ENCODE measurements at places on chromosomes 12 and 14.

DNA sequence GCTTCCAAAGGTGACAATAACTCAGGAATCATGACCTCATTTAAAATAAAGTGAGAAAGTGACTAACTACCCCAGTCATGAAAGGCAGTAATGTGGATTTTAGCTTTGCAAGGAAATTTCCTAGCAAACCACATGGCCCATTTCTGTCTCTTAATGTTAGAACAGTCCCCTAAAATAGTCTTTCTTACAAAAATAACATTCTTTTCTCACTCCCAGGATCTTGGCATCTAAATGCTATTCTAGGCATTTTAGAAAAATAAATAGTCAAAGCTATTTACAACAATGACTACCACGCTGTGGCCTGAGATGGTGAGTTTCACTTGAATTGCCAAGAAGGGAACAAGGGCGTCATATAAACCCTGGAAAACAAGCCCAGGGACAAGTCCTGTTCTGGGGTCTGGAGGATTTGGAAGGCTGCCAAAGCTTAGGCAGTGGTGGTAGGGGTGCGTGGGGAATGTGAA is 101.2 kb upstream of the CCDC175 start:
- no peak for DNase-seq

DNA sequence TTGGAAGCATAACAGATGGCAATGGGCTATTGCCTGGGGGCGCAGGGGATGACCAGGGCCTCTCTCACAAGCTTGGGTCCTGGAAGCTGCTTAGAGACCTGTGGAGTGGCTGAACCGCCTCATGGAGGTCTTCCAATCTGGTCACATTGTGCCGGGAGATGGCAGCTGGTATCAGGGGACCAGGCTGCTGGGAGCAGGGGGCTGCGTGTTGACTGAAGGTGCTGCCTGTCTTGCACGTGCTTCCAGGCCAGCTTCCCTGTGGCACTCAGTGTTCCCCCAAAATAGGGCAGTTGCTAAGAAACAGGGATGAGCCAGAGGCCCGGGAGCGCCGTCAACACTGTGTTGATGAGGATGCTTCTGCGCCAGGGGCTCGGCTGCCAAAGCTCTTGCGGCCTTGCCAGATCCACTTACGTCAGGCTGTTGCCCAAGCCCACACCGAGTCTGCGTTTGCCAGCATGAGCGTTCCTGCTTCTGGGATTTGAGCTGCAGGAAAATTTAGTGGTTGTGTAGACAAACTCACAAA is 39.8 kb downstream of the ELK3 start:
- DNase-seq: no peak

GRCh38 chr14:102182936-102183619 is 43.4 kb downstream of the WDR20 start:
- no peak for DNase-seq

GRCh38 chr12:9711664-9712063 is 21.2 kb downstream of the CLECL1 start:
- DNase-seq: no peak

DNA sequence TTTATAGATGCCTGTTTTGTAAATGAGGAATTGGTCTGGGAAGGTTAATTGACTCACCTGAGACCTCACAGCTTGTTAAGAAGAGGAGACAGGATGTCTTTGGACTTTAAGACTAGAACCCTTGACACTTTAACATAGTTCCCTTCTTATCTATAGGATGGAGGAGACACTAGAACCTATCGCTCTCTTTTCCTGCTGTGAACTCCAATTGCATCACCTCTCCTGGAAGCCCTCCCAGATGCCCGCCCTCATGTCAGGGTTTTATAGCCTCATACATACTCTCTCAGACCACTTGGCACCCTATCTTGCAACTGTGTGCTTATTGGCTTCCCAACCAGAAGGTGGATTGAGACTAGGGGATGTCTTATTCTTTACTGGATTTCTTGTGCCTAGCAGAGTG is 2.5 kb upstream of the CTDSP2 start:
- DNase-seq: no peak

GRCh38 chr14:65986041-65986440 is 500.1 kb upstream of the CCDC196 start:
- no peak for DNase-seq

DNA sequence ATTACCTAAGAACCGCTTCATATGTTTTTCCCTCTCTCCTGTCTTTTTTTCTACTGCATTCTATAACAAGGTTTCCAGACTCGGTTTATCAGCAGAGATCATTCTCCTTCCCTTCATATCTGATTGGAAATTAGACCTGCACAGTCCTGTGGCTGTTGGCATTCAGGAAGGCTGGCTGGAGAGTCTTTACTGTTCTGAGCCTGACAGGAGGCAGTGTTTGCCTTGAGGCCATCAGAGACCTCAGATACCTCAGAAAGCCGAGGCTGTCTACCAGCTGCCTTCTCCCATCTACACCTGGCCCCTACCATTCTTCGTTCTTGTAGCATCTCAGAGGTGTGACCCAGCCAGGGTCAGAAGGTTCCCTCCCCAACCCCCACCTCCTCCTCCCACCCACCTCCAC is 182.0 kb downstream of the CAND1 start:
- DNase-seq: no peak

GRCh38 chr14:21231020-21231652 is 38.1 kb downstream of the HNRNPC start:
- DNase-seq: no peak

DNA sequence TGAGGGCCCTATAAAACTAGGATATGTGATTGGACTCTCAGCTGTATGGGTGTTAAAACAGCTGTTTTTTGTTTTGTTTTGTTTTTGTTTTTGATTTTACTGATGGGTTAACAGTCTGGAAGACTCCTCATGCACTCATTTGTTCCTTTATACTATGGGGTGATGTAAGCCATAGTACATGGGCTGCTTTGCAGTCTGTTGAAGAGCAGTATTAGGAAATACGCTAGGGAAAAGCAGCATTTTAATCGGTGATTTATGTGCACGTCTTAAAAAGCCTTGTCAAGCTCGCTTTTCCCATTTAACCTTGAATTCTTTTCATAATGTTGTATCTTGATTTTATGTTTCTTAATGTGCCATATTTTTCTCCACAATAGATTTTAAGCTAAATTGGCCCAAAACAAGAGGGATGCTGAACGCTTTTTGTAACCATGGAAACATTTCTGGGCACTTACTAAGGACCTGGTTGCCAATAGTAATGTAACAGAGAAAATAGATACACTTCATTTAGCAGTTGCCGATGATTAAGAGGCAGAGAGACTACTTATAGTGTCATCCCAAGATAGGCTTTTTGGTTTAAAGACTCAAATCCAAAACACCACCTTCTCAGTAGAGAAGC is 244.0 kb downstream of the SNAPC1 start:
- DNase-seq: no peak

GRCh38 chr14:65846196-65846868 is 433.8 kb downstream of the FUT8 start:
- peak; percentile 32 for DNase-seq

DNA sequence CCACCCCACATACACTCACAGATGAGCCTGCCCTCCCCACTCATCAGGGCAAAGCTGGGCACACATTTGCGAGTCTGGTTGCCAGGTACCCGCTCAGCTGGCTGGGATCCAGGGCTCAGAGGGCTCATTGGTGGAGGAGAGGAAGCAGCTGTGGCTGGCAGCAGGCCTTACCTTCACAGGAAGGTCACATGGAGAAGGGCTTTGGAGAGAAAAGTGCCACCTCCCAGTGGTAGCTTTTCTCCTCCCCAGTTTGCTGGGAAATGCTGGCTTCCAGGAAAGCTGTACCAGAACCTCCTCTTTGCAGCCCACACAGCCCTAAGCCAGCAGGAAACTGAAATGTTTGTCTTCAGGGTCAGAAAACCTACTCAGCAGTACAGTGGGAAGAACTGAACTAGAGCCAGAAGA is 55.6 kb downstream of the LGMN start:
- no peak for DNase-seq

DNA sequence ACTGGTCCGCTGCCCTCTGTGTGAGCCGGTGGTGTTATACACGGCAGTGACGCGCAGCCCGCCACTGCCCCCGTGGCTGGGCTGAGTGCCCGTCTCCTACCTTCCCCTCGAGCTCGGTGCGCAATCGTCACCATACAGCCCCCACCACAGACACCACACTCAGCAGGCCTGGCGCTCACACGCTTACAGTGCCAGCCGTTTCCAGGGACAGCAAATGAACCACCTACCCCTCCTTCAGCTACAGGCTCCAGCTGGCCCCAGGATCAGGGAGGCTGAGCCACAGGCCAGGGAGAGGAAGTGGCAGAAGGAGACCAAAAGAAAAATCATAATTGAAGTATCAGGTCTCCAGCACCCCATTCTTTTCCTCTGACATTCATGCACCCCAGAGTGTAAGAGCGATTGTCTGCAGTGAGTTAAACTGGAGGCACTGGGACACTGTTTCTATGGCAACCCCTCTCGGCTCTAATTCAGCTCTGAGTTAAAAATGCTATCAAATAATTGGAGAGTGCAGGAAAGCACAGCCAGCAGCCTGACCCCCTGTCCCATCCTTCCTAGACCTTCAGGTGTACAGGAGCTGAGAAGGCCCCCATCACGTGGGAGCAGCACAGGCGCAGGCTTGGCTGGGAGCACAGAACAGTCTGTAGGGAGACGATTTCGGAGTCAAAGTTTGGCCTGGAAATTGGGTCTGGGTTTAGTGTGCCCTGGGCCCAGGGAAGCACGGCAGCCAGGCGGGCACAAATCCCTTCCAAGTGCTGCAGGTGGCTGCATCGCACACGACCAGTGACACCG is 18.0 kb downstream of the LRTM2 start:
- DNase-seq: no peak

All from activated CD4-positive, alpha-beta T cell treated with anti-CD3 and anti-CD28 coated beads, Interleukin-2, amount 50 U/mL, for 16 hours (primary cell).